ENCODE measurements at places on chromosomes 11 and 22.

DNA sequence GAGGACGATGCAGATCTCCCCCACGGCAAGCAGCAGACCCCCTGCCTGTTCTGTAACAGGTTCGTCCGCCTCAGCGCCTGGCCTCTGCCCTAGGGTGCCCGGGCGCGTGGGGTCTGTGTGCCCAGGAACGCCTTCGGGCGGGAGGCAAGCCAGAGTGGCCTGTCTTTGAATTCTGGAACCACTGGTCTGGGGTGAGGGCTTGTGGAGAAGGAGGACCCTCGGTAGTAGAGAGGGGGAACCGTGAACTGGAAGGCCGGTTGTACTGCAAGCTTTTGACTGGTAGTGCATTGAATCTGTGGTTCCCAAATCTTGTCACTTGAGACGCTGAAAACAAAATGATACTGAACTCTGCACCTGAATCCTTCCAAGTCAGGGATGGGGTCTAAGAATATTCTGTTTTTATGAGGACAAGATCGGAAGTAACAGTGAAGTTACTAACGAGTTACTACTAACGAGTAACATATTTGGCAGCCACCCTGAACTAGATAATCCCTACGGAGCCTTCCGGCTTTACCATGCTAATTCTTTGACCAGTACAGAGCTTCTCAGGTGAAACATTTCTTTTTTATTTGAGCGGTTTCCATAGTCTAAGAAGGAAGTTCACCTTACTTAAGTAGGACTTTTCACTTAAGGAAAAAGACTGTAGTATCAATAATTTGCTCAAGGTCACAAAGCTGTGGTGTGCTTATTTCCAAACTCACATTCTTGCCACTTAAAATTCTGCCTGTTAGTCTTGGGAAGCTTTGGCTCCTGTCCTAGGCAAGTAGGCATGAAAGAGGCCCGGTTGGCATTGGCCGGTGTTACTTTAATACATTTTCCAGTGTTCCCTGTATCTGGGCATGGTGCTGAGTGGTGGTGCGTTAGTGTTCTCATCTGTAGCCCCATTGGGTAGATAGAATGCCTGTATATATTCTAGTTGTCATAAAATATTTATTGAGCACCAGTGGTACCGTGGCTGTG is 860 bp downstream of the PRMT3 start:
- DNase-seq: no peak

DNA sequence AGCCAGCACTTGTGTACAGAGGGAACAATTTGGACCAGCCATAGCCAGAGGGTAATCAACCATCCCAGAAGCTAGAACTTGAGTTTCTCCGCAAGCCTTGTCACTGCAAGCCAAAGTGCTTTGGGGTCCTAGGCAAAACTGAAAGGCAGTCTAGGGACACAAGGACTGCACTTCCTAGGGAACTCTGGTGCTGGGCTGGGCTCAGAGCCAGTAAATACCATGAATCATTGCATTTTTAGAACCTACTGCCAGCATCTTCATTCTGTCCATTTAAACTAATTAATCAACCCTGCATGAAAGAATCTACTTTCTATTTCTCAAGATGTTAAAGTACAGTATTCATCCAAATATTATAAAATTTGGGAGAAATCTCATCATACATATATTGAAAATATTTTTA is 20.0 kb downstream of the PATE3 start:
- DNase-seq: no peak

DNA sequence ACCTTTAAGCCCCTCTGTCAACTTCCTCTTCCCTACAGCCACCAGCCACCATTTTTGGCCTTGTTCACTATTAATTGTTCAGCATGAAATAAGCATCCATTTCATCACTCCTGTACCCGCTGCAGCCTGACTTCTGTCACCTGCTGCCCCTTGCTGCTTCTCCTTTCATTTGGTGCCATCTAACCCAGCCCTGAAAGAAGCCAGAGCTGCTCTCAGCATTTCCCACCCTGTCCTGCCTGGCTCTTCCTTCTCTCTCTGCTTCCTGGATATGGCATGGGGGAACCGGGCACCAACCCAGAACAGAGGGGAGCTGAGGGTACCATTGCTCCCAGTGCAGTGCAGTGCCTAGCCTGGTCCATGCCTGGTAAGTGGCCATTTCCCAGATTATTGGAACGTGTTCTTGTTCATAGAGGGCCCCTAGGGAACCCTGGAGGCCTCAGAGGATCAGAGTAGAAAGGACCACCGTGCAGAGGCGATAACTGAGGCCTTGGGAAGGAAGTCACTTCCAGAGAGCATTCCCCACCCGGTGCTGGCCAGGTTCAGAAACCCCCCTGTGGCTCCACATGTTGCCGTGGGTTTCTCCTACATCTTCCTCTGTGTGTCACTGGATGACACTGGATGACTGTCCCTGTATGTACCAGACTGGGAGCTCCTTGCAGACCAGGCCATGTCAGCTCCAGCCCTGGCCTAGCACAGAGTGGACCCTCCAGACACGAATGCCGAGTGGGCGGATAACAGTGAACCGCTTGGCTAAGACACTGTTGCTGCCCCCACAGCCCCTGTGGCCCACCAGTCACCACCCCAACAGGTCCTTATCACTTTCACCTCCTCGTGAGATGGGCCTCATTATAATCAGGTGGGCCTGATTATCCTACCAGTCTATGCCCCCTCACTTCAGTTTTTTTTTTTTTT is 4.7 kb downstream of the YDJC start:
- no peak for DNase-seq

DNA sequence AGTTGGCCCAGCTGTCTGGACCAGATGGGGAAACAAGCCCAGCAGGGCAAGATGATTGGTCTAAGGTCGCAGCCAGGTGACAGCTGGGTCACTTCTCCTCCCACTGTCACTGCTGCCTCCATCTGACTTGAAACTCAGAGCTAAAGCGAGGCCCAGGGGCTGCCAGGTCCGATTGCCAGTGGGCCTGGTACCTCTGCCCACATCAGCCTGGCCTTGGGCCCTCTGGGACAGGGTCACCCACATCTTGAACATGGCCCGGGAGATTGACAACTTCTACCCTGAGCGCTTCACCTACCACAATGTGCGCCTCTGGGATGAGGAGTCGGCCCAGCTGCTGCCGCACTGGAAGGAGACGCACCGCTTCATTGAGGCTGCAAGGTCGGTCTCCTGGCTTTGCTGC is 5.8 kb downstream of the SSH3 start:
- no peak for DNase-seq

GRCh38 chr11:19853920-19854319 is 141.3 kb downstream of the NAV2 start:
- no peak for DNase-seq

GRCh38 chr11:70092959-70093715 is 15.0 kb downstream of the ANO1 start:
- no peak for DNase-seq

DNA sequence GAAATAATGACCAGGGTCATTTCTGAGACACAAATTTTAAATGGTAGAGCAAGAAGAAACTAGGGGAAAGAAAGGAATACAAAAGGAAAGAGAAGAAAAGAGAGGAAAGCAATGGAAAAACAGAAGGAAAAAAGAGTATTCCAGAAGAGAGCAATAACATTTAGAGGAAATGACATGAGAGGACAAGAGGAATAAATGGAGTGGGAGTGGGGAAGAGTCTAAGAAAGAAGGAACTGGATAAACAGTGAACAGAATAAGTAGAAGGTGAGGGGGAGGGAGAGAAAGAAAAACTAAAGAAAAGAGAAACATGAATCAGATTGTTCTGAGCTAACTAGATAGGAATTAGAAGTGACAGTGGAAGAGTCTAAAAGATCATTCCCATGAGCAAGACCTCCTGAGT is 28.4 kb downstream of the PRDM10 start:
- DNase-seq: no peak

GRCh38 chr11:59523541-59523940 is 12.2 kb downstream of the OR4D9 start:
- DNase-seq: no peak

GRCh38 chr22:46115755-46116490 is 34.4 kb upstream of the PPARA start:
- DNase-seq: no peak

All from stimulated activated CD8-positive, alpha-beta memory T cell treated with anti-CD3 and anti-CD28 coated beads, Interleukin-4, amount 100 ng/mL, for 4 hours (primary cell).